ENCODE measurements at places on chromosomes 12 and 14.

- no peak for DNase-seq
Measured at GRCh38 chr14:100528962-100529560, 58.2 kb downstream of the BEGAIN start.

DNA sequence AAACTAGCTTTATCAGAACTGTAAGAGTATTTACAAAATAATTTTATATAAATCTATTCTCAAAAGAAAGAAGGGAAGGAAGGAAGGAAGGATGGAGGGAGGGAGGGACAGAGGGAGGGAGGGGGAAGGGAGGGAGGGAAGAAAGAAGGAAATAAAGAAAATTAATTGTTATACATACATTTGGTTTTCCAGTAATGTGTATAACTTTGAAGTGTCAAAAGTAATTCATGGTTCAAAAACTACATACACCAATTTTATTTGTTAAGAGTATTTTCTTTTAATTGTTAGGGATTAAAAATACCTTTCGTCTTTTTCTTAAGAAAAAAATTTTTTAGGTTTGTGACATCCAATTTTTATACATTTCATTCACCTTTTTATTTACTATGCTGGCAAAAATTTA is 17.5 kb upstream of the KCNC2 start:
- DNase-seq = no peak

DNA sequence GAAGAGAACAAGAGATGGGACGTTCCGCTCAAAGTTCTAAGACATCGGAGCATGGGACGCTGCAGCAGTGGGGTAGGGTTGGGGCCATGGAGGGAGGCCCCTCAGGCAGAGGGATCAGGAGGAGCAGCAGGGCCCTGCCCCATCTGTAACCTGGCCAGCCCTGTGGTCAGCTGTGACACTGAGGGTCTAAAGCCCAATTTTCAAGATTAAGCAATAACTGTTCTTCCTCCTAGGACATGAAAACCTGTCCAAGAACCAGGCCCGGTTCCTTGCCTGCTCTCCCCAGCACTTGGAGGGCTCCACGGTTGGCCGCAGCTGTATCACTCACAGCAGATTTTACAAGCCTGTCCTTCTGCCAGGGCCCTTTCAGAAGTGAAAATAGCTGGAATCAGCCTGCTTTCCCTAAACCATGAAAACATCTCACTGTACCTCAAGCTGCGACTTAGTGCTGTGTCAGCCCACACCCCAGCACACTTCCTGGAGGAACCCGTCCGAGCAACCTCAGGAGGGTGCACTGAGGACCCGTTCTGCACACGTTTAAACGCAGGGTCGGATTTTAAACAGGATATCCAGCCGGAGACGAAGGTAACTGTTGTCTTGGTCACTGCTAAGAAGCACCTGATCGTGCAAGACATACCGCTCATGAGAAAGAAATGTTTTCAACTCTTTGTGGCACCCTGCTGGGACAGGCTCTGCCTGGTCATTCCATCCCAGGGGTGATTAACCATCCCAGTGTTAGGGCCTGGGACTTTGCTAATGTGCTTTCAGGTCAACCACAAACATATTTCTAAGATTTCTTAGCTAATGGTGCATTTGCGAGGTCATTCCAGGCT is 201.9 kb upstream of the DIO3 start:
- DNase-seq = no peak

GRCh38 chr14:71231521-71232393 is 324.5 kb downstream of the PCNX1 start:
- DNase-seq = no peak

GRCh38 chr14:99213101-99213500 is 58.9 kb downstream of the BCL11B start:
- DNase-seq = no peak

GRCh38 chr12:46830731-46831334 is 5.0 kb upstream of the SLC38A4 start:
- no peak for DNase-seq

- no peak for DNase-seq
Measured at GRCh38 chr12:50584135-50584534, 79.3 kb downstream of the DIP2B start.
